Stimulated activated CD8-positive, alpha-beta memory T cell treated with anti-CD3 and anti-CD28 coated beads, Interleukin-4, amount 100 ng/mL, for 1 hour (primary cell): ENCODE measurements at places on chromosomes 16 and 17.

DNA sequence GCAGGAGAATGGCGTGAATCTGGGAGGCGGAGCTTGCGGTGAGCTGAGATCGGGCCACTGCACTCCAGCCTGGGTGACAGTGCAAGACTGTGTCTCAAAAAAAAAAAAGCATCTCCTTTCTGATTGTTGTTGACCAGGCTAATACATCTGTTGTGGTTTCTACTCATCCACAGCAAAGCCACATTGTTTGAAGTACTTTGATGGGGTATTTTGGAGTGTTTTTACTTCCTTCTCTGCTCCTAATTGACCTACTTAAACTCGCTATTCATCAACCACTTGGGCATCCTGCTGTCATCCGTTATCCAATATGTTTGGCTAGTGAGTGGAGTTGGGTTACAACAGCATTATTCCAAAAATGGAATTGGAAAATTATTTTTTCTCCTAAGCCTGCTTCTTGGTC, 3.5 kb upstream of the CDC27 start:
- DNase-seq, result no peak

- no peak for DNase-seq
Measured at GRCh38 chr16:12901597-12902461, at the start of gene SHISA9. TSS of gene SHISA9 (plus strand) at chr16:12901598.

DNA sequence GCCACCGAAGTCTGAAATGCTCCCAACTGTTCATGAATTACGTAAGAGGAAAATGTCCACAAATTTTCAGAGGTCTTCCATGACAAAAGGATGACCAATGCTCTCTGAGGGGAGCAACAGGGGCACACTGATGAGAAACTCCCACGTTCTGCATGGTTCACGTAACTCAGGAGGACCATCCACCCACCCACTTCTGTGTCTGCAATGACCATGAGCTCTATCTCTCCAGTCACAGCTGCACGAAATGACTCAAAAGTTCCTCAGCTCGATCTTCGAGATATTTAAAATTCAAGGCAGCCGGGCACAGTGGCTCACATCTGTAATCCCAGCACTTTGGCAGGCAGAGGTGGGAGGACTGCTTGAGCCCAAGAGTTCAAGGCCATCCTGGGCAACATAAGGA, 15.8 kb downstream of the WDR45B start:
- no peak for DNase-seq

DNA sequence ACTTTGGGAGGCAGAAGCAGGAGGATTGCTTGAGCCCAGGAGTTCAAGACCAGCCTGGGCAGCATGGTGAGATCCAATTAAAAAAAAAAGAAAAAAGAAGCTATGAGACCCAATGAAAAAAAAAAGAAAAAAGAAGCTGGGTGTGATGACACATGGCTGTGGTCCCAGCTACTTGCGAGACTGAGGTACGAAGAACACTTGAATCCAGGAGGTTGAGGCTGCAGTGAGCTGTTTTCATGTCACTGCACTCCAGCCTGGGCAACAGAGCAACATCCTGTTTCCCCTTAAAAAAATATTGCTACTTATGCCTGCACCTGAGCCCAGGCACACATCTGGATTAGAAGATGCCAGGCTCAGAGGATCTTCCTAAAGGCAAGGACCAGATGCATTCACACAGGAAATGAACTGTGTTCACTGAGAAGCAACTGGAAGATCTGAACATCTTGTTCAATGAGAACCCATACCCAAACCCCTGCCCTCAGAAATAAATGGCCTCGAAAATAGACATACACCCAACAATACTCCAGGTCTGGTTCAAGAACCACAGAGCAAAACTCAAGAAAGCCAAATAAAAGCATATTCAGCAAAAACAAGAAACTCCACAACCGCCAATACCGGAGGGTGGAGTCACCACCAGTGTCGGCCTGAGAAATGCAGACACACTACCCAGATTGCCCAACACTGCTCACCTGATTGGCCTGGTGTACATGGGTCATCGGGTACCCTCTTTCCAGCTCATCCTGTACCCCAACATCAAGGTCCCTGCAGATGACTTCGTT, 4.4 kb downstream of the RNF135 start:
- no peak for DNase-seq

- no peak for DNase-seq
Measured at GRCh38 chr16:30774367-30775130, 12.4 kb downstream of the RNF40 start.

DNA sequence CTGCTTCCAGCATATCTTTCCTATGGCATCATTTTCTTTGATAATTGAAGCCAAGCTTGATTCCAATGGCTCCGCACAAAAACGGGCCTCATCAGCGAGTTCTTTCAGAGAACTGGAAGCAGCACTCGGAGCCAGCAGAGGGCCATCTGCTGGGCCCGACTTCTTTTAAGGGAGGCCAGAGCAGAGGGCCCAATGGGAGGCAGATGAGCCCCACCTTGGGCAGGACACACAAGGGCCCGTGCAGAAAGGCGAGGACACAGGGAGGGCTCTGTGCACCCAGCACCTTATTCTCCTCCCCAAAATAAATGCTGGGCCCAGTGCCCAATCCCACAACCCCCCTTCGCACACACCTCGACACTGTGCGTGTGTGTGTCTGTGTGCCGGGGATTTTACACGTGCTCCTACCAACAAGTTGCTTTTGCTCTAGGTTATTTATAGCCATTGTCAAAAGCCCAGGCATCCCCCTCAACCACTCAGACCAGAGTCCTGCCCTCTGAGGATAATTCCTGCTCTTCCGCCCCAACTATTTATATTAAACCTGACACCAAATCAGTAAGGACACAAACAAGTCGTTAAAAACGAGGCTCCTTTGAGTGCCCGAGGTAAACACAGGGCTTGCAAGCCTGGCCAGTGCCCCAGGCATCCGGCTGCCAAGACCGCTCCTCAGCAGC, 6.8 kb downstream of the AXIN2 start:
- no peak for DNase-seq

DNA sequence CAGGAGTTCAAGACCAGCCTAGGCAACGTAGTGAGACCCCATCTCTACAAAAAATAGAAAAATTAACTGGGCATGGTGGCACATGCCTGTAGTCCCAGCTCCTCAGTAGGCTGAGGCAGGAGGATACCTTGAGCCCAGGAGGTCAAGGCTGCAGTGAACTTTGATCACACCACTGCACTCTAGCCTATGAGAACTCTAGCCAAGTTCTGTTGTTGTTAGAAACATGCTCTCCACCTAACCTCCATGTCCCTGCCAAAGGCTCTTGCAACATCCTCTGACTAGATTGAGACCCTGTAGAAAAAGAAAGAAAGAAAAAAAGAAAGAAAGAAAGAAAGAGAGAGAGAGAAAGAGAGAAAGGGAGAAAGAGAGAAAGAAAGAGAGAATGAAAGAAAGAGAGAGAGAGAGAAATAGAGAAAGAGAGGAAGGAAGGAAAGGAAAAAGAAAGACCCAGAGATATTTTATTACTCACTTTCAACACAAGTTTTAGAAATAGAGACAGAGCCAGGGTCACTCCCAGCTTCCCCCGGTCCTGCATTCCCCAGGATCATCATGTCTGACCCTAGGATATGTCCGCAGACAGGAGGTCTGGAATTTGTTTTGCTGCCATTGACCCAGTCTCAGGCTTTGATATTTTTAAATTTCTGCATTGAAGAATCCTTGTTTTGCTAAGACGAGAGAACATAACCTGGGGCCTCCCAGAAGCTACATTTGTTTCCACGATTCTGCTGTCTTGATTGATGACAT, 376.5 kb upstream of the CDH5 start:
- DNase-seq, result no peak

DNA sequence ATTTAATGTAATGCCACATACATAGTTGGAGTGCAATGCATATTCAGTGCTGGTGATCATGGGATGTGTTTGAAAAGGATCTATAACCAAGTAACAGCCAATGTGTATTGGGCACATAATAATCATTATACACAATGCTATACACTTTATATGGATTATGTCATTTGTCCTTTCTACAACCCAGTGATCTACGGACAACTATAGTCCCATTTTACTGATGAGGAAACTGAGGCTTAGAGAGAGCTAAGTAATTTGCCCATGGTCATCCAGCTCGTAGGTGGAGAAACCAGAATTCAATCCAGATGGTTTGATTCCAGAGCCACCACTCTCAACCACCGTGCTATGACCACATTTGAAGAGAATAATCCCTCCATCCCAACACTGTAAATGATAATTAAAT, 27.4 kb downstream of the COPZ2 start:
- DNase-seq, result no peak

- no peak for DNase-seq
Measured at GRCh38 chr16:1779741-1780676, 2.4 kb downstream of the SPSB3 start.

GRCh38 chr17:72382971-72383722, 262.3 kb downstream of the SOX9 start:
- DNase-seq, result no peak

GRCh38 chr17:14387036-14387435, 86.2 kb downstream of the HS3ST3B1 start:
- DNase-seq, result no peak

GRCh38 chr16:9384141-9384540, 292.7 kb downstream of the HAPSTR1 start:
- no peak for DNase-seq

- DNase-seq, result no peak
Measured at GRCh38 chr17:18076936-18077335, 10.8 kb upstream of the DRG2 start.
